NCI-H460 (cell line): ENCODE measurements at places on chromosomes 16 and 17.

GRCh38 chr17:30253312-30253711, 17.8 kb upstream of the SLC6A4 start:
- no peak for DNase-seq

DNA sequence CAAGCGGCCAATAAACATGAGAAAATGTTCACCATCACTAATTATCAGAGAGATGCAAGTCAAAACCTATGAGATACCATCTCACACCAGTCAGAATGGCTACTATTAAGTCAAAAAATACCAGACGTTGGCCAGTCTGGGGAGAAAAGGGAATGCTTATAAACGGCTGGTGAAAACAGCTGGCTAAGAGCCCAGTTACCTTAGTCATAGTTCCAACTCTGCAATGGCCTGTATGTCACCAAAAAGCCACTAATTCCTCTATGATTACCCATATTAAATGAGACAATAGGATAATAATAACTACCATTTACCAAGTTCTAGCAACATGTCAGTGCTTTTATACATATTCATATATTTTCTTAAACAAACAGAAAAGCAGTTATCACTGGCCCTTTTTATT, 42.9 kb upstream of the CDRT4 start:
- no peak for DNase-seq

- DNase-seq, result no peak
Measured at GRCh38 chr16:4661661-4662060, 31.7 kb upstream of the NUDT16L1 start.

DNA sequence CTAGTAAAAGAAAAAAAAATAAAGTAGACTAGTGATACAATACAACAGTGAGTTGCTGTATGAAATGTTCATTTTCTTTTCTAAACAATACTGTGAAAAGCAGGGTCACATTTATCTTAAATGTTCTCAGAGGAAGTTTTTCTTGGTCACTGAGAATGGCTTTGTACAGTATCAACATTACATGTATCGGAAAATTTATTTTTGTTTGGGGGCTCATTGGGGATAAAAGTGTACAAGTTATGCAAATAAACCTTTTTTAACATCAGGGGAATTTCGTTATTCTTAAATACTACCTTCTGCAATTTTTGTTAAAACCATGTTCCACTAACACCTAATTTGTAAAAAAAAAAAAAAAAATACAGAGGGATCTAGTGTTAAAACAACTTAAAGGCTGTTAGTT, 8.7 kb upstream of the ZNF594 start:
- DNase-seq, result no peak

GRCh38 chr16:86516623-86517003, 6.3 kb downstream of the FOXF1 start:
- no peak for DNase-seq

- DNase-seq, result no peak
Measured at GRCh38 chr16:12480916-12481315, 322.8 kb downstream of the CPPED1 start.

GRCh38 chr17:1192911-1193699, 13.3 kb upstream of the ABR start:
- no peak for DNase-seq

DNA sequence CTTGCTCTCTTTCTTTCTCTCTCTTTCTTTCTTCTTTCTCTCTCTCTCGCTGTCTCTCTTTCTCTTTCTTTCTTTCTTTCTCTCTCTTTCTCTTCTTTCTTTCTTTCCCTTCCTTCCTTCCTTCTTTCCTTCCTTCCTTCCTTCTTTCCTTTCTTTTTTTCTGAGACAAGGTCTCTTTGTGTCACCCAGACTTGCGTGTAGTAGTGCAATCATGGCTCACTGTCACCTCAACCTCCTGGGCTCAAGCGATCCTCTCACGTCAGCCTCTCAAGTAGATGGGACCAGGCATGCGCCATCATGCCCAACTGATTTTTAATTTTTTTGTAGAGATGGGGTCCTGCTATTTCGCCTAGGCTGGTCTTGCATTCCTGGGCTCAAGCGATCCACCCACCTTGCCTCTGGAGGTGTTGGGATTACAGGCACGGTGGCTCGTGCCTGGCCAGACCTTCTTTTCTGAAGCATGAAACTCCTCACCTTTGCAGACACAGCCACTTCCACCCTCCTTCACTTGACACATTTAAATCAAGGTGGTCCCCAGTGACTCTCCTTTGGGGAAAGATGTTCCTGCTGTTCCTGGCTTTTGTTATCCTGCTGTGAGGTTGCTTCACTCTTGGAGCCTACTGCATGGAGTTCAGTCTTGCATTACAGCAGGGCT, 26.8 kb upstream of the NKD1 start:
- DNase-seq, result no peak

GRCh38 chr17:10626390-10626789, 30.7 kb downstream of the MYH3 start:
- DNase-seq, result no peak

DNA sequence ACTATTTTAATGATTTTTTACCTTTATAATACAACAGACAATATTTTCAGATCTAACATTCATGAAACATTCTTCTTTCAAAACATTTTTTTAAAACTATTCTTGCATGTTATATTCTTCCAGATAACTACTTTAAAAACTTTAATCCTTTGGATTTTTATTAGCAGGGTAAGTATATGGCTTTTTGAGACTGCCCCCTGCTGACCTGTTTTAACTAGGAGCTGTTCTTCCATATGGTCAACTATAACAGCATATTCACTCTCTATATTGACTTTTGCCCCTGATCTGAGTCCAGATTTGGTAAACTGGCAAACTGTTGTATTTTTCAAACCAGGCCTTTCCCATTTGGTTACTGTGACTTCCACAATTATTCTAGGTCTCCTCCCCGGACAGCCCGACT, 16.5 kb downstream of the ZNF18 start:
- no peak for DNase-seq

DNA sequence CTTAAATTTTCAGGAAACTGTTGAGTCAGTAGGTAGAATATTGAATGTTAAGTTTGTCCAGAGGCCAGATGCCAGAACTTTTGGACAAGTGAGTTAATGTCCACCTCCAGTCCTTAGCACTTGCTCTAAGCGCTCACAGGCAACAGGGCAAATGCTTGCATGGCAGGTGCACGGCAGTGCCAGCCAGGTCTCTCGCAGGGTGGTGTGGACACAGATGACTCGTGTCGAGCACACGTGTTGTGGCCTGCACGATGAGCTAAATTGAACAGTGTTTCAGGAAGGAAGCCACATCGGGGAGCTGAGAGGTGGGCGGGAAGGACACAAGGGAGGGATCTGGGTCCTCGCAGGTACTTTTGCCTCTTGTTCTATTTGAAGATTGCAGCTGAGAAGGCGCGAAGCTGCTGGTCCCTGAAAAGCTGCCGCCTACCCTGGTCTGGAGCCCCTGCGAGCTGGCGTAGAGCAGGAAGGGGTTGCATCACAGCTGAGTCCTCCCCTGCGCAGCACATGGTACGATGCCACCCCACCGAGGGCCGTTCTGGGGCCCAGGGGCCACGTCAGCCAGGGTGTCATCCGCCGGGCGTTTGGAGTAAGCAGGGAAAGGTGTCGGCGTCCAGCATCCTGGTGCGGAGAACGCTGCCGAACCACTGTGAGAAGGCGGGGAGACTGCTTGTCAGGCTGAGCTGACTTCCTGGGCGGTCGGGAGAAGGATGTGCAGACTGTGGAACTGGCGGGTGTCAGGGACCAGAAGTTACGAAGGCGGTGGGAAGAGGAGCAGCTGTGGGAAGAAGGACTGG, 6.3 kb downstream of the RAB40C start:
- DNase-seq, result no peak

- no peak for DNase-seq
Measured at GRCh38 chr17:54969658-54970572, 1.4 kb downstream of the STXBP4 start.

- no peak for DNase-seq
Measured at GRCh38 chr16:87380403-87380802, 3.2 kb downstream of the FBXO31 start.

GRCh38 chr16:58218786-58219185, 20.9 kb upstream of the CSNK2A2 start:
- DNase-seq, result no peak

DNA sequence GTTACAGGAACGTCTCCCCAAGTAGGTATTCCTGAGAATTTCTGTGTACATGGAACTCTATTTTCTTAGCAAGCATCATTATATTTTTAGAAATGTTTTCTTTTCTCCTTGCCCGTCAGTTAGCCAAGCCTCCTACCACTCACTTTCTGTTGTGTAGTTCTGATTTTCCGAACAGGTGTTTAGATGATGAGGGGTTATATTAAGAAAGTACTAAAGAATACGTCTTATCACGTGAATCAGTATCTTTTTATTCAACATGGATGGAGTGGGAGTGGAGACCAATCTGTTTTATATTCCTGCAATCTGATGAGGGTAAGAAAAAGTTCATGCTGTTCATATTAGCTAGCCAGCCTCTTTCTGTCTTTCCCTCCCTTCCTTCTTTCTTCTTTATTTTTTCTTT, 29.4 kb downstream of the MSI2 start:
- no peak for DNase-seq

DNA sequence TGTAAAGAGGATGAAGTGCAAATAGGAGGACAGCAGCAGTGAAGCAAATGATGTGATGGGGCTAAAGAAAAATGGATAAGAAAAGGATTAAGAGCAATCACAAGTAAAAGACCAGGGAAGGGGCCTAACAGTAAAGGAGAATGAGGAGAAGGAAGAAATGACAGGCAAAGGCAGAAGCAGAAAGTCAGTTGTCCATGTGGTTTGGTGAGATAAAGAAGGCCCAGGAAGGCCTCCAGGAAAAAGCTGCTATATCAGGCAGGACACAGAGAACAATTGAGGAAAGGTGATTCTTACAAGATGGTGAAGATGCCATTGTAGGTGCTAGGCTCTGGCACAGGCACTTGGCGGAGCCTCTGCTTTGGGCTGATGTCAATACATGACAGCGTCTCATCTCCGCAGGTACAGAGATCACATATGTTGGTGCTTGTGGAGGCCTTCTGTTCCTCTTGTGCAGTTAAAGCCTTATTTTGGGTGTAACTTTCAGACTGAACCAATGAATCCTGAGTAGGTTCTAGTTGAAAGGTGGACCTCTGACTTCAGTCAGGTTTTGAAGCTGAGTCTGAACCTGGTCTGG, 18.1 kb downstream of the RDM1 start:
- no peak for DNase-seq

DNA sequence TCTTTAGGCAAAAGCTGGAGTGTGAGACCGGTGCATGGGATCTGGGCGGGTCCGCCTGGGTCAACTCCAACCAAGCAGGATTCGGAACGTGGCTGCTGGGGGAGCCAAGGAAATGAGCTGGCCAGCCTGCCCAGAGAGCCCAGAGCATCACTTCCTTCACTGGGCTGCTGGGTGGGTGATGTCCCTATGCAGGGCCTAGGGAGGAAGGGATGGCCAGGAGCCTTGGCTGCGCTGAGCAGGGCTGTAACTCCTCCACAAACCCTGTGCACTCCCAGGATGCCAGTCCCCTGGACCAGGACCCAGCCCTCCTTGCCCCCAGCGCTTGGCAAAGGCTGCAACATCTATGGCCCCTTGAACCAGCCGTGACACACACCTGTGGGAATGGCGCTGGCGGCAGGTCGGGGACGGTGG, 138.4 kb downstream of the RAB11FIP4 start:
- no peak for DNase-seq

GRCh38 chr17:68750208-68750562, 149.0 kb upstream of the FAM20A start:
- DNase-seq, result no peak

GRCh38 chr17:73952480-73953205, 250.8 kb upstream of the RPL38 start:
- peak; percentile 8 for DNase-seq

DNA sequence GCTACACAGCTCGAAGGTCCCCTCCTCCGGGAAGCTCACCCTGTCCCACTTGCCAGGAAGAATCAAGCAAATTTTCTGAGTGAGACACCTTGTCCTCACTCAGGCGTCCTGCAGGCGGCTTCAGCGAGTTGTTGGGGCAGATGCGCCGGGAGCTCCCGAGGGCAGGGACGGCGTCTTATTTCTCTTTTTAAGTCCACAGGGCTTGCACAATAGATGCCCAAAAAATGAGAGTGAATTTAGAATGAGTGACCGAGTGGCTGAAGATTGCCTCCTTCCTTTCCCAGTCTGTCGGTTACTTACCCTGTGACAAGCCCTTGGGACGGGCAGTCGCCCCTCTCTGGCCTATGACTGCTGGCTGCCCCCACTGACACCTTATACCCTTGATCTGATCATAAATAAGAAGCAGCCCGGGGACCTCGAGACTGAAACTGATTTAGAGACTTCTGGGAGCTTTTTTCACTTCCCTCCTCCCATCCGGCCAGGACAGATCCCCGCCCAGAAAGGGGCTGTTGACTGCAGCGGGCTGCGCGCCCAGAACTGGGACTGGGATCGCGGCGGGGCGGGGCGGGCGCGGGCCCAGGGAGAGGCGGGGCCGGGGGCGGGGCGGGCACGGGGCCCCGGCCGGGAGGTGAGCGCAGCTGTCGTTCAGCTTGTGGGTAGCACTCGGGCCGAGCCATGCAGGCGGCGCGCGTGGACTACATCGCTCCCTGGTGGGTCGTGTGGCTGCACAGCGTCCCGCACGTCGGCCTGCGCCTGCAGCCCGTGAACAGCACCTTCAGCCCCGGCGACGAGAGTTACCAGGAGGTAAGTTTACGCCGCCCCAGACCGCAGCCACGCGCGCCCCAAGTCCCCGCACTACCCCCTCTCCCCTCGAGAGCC, at the start of gene TTYH2:
TTYH2 (plus strand) TSS at position 659 of the 879 bp plus-strand sequence; CDS start at position 676, 17 bp downstream.
- peak; percentile 81 for DNase-seq

GRCh38 chr17:18246109-18246725, 12.3 kb downstream of the FLII start:
- no peak for DNase-seq

- DNase-seq, result no peak
Measured at GRCh38 chr17:29572691-29573557, 4.4 kb downstream of the TP53I13 start.

GRCh38 chr16:8718851-8719680, 44.6 kb downstream of the ABAT start:
- no peak for DNase-seq

GRCh38 chr17:76556765-76557367, 17.0 kb downstream of the PRCD start:
- no peak for DNase-seq

- no peak for DNase-seq
Measured at GRCh38 chr16:77786186-77786847, 2.0 kb upstream of the VAT1L start.

DNA sequence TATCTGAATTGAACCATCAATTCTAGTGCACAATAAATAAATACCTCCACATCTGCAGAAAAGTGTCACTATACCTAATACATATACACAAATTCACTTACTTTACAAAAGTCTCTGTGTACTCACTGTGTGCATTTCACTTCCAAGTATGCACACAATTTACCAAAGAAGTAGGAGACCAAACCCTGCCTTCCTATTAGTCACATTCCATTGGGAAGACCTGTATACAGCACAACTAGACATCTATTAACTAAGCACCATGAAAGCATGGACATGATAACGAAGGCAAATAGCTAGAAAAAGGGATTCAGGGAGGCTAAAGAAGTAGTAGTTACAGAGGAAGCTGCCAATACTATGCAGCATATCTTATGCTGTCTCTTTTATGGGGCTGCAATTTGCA, 139.5 kb downstream of the SNX11 start:
- DNase-seq, result no peak
